Ascending aorta (tissue), 2 donors: ENCODE measurements at places on chromosomes 1 and 21. TPM values are rescaled to one million over a fixed set of nuclear protein-coding genes. Genes with fewer than 3 reads are reported as not detected.

GRCh38 chr1:99407018-99407417, 142.7 kb downstream of the PLPPR4 start:
- no peaks in the 10 kb centered on the region for H3K36me3 ChIP-seq
- H3K27ac ChIP-seq, result no peak overlapping the region
- DNase-seq, result no peak
- H3K27me3 ChIP-seq, result no peaks in the 10 kb centered on the region
- no peaks in the 10 kb centered on the region for H3K4me1 ChIP-seq

DNA sequence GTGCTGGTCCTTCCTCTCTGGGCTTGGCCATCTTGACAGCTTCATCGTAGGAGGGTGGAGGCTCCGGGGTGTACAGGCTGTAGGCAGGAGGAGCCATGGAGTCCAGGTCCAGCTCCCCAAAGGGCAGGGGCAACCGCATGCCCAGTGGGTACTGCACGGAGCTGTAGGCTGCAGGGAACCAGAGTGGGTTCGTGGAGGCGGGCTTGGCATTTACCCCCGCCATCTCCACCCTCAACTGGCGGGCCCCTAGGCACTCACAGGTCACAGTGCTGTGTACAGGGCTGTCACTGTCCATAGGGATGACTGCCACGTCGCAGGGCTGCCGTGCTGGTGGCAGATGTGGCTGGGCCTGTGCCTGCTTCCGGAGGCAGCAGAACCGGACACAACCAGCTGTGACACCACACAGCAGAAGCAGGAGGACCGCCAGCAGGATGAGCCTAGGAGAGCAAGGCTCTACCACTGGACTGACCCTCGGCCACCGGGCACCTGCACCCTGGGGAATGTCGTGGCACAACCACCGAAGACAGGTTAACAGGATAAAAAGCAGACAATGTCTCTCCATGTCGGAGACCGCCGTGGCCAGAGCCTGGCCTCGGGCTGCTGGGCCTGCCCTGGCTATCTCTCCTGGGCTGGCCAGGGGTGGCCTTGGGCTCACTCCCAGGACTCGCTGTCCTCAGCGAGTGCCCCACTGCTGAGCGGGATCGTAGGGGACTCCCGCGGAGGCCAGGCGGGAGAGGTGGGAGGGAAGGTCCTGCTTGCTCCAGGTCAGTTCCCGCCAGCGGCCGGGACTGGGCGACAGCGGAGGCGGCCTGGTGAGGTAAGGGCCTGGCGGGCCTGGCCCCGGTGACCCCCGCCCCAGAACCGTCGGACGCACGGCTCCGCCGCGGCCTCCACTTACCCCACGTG, 831 bp downstream of the TMEM52 start:
- H3K4me3 ChIP-seq, result peak overlapping the region; percentile 71
- H3K27ac ChIP-seq, result no peak overlapping the region
- no peak for DNase-seq
- H3K27me3 ChIP-seq, result no peaks in the 10 kb centered on the region
- no peaks in the 10 kb centered on the region for H3K36me3 ChIP-seq
- H3K4me1 ChIP-seq, result peaks cover 7% of the 10 kb centered on the region

- H3K36me3 ChIP-seq, result no peaks in the 10 kb centered on the region
- no peaks in the 10 kb centered on the region for H3K27me3 ChIP-seq
- DNase-seq, result no peak
- no peak overlapping the region for H3K4me3 ChIP-seq
Measured at GRCh38 chr1:222798116-222798515, 16.7 kb upstream of the DISP1 start.

DNA sequence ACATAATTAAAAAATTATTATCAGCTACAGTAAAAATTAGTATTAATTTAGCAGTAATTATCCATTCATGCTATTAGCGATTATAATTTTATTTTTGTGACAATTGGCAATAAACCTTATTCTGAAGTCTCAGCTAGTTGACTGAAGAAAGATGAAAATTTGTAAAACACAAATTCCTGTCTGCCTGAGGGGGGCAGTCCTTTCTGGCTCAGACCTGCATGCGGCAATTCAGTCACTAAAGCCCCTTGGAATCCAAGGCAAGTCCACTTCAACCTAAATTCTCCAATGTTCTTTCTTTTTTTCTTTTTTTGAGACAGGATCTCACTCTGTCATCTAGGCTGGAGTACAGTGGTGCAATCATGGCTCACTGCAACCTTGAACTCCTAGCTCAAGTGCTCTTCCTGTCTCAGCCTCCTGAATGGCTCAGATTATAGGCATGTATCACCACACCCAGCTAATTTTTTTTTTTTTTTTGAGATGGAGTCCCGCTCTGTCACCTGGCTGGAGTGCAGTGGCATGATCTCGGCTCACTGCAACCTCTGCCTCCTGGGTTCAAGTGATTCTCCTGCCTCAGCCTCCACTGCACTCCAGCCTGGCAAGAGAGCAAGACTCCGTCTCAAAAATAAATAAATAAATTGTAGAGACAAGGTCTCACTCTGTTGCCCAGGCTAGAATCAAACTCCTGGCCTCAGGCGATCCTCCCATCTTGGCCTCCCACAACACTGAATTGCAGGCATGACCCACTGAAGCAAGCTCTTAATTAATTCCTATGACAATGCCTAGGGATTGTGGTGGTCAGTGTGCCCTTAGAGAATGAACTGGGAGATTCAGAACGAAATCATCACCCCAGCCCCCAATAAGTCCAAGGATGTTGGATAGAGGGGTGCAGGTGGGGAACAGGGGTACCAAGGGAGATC, 24.2 kb upstream of the ITPKB start:
- H3K27ac ChIP-seq, result no peak overlapping the region
- H3K27me3 ChIP-seq, result no peaks in the 10 kb centered on the region
- no peak overlapping the region for H3K4me3 ChIP-seq
- DNase-seq, result no peak

- no peak for DNase-seq
- no peak overlapping the region for H3K27ac ChIP-seq
- H3K36me3 ChIP-seq, result no peaks in the 10 kb centered on the region
- H3K4me3 ChIP-seq, result no peak overlapping the region
Measured at GRCh38 chr1:55055084-55055882, 15.9 kb downstream of the PCSK9 start.

- no peaks in the 10 kb centered on the region for H3K36me3 ChIP-seq
- peak overlapping the region; percentile 81 for H3K27ac ChIP-seq
- peaks cover 44% of the 10 kb centered on the region for H3K4me1 ChIP-seq
- no peaks in the 10 kb centered on the region for H3K27me3 ChIP-seq
- no peak for DNase-seq
- peak overlapping the region; percentile 32 for H3K4me3 ChIP-seq
Measured at GRCh38 chr1:234962340-234962989, 166.2 kb downstream of the TOMM20 start.

DNA sequence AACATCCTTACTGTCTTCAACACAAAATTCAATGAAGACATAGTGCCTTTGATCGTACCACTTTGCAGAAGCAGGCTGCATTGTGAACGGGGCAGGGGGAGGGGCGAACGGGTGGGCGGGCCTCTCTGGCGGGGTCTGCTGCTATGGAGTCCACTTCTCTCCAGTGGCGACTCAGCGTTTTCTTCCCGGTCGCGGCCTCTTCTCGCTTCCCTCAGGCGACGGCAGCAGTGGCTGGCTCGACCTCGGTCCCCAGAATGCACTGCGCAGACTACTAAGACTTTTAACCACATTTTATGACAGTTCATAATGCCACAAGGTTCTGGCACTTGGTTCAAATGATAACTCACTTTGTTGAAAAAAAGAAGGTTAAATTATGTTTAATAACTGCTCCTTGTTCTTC, 21.2 kb downstream of the GBP2 start:
- H3K27me3 ChIP-seq, result no peaks in the 10 kb centered on the region
- H3K4me1 ChIP-seq, result no peaks in the 10 kb centered on the region
- peaks cover 35% of the 10 kb centered on the region for H3K36me3 ChIP-seq
- H3K27ac ChIP-seq, result no peak overlapping the region
- H3K4me3 ChIP-seq, result no peak overlapping the region

DNA sequence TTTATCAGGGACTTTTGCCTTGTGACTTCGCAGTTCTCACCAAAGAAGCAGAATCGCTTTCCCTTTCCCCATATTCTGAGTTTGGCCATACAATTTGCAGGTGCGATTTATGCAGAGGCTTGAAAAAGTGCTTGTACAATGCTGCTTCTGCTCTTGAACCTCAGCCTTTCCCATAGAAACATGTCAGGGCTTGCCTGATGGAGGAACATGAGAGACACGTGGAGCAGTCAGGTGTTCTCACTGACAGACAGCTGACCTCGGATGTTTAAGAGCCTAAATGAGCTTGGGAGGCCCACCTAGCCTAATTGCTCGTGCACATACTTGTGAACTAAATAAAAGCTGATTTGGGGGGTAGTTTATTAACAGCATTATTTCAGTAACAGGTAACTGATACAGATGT, 290.0 kb downstream of the S1PR1 start:
- no peak for DNase-seq
- H3K4me1 ChIP-seq, result no peaks in the 10 kb centered on the region
- no peaks in the 10 kb centered on the region for H3K36me3 ChIP-seq

- H3K4me1 ChIP-seq, result no peaks in the 10 kb centered on the region
- no peaks in the 10 kb centered on the region for H3K27me3 ChIP-seq
- no peak overlapping the region for H3K4me3 ChIP-seq
- H3K36me3 ChIP-seq, result no peaks in the 10 kb centered on the region
- DNase-seq, result no peak
- no peak overlapping the region for H3K27ac ChIP-seq
Measured at GRCh38 chr1:243910607-243911006, 60.6 kb upstream of the AKT3 start.

DNA sequence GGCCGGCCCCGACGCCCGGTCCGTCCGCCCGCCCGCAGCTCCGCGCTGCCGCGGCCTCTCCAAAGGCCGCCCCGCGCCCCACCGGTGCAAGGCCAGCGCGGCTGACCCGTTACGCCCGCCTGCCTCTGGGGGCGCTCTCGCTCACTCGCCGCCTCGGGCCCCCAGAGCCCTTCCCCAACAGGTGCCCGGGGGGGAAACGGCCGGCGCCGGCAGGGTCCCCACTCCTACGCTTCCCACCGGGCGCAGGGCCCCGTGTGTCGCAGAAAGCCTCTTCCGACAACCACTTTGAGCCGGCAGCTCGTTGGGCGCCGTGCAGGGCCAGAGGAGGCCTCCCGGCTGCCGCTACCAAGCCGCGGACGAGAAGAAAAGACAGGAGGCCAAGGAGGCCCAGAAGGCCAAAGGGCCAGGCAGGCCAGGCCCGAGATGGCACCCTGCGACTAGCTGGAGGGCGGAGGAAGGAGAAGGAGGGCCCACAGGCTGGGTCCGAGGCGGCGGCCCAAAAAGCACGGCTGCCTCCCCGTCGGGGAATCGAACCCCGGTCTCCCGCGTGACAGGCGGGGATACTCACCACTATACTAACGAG, 64.9 kb upstream of the FCGR2A start:
- no peaks in the 10 kb centered on the region for H3K36me3 ChIP-seq
- no peaks in the 10 kb centered on the region for H3K4me1 ChIP-seq
- no peaks in the 10 kb centered on the region for H3K27me3 ChIP-seq
- peak overlapping the region; percentile 51 for H3K27ac ChIP-seq
- H3K4me3 ChIP-seq, result peak overlapping the region; percentile 50
- DNase-seq, result peak; percentile 63

GRCh38 chr1:113242481-113242880, 147.8 kb upstream of the MAGI3 start:
- no peaks in the 10 kb centered on the region for H3K36me3 ChIP-seq
- H3K4me3 ChIP-seq, result no peak overlapping the region
- no peak overlapping the region for H3K27ac ChIP-seq
- H3K27me3 ChIP-seq, result no peaks in the 10 kb centered on the region
- no peaks in the 10 kb centered on the region for H3K4me1 ChIP-seq
- no peak for DNase-seq

MYOM3 gene
- 1.2 TPM for total RNA-seq

SIK1 gene
- total RNA-seq, result 1.4 TPM

TDRD10 gene
- 4.6 TPM for total RNA-seq

PALMD gene
- total RNA-seq, result 34.4 TPM

S100A9 gene
- total RNA-seq, result 764 TPM

KRTAP21-2 gene
- total RNA-seq, result not detected

LCE2A gene
- not detected for total RNA-seq

KCNN3 gene
- total RNA-seq, result 24.6 TPM

AHDC1 gene
- total RNA-seq, result 205 TPM

PDC gene
- not detected for total RNA-seq
